Activated naive CD4-positive, alpha-beta T cell (primary cell): ENCODE measurements at places on chromosomes 7 and 10.

DNA sequence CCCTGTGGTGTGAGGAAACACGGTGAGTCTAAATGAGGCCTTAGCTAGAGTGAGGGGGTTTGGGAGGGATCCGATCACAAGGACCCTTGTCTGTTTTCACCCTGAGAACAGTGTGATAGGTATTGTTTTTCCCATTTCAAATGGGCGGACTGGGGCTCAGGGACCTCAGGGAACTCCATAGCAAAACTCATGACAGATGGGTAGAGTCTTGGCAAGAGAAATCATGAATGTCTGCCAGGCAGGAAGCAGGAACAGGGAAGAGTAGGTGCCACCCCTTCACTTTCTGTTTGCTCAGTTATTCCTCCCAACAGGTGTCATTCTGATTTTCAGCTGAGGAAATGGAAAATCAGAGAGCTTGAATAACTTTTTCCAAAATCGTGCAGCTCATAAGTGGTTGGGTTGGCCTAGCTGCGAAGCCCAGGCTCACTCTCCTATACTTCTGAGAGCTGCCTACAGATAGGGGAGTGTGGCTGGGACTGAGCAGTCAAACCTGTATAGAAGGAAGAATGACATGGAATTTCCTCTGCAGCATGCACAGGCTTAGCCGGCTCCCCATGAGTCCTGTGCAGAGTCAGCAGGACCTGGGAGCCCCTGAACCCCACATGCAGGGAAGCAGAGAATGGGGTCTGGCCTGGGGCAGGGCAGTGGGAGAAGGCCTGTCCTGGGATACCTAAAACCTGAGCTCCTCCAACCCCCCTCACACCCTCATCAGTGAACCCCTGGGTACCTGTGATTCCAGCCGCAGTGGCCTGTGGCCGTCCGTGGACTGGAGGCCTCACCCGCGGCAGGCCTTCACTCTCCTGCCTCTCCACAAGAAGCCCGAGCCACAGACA, 17.6 kb upstream of the C10orf105 start:
- no peak for DNase-seq

GRCh38 chr7:16883918-16884317, 2.1 kb upstream of the AGR3 start:
- no peak for DNase-seq

DNA sequence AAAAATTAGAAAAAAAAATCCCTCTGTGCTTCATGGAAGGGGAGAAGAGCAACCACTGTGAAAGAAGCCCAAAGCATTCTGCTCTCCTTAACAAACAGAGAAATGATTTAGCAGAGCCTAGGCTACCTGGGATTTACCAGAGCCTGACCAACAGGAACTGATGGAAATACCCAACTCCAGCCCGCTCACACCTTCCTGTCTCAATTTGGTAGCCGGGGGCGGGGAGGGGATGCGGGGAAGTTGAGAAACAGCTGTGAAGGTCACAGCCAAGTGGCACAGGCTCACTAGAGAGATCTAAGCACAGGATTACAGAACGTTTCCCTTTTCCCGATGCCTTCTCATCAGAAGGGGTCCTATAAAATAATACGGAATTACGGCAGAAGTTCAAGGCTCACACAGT, 17.6 kb downstream of the RSU1 start:
- no peak for DNase-seq

- DNase-seq, result no peak
Measured at GRCh38 chr7:151080067-151080521, 515 bp downstream of the FASTK start.

DNA sequence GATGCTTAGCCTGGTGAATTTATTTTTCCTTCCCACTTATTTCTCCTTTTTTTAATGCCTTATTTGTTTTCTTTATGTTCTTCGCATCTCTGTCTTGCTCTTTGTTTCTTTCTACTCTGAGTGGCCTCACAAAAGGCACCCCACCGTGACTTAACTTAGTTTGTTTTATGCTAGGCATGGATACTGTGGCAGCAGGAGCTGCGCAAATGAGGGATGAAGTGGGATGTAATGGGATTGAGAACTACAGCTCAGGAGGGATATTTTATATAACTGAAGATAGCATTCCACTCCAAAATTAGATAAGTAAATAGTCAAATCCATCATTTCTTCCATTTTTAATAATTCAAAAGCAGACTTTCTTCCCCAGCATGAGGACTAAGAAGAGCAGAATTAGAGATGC, 1.7 kb upstream of the CACNA2D1 start:
- no peak for DNase-seq

DNA sequence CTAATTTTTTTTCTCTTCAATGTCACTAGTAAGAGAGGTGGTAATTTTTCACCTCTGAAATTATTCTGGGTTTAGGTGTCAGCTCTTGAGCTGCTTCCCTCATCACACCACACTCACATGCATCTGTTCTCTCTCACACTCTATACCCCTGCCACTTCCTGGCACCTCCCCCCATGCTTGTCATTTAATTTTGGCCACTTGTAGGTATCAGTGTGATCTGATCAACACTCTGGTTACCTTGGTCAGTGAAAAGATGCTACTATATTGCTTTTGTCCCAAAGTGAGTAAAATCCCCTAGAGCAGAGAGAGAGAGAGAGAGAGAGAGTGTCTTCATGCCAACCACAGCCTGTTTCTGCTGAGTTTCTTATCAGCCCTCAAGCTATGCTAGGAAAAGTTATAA, 42.5 kb downstream of the STK17A start:
- no peak for DNase-seq

GRCh38 chr7:5218564-5219360, 28.7 kb downstream of the WIPI2 start:
- no peak for DNase-seq

- no peak for DNase-seq
Measured at GRCh38 chr7:1241258-1241602, 8.6 kb downstream of the UNCX start.

- no peak for DNase-seq
Measured at GRCh38 chr7:98500764-98501163, 99.9 kb upstream of the BAIAP2L1 start.

GRCh38 chr10:128645486-128645885, 519.3 kb upstream of the MKI67 start:
- no peak for DNase-seq

- DNase-seq, result no peak
Measured at GRCh38 chr10:72333112-72334015, 21.4 kb downstream of the DNAJB12 start.

DNA sequence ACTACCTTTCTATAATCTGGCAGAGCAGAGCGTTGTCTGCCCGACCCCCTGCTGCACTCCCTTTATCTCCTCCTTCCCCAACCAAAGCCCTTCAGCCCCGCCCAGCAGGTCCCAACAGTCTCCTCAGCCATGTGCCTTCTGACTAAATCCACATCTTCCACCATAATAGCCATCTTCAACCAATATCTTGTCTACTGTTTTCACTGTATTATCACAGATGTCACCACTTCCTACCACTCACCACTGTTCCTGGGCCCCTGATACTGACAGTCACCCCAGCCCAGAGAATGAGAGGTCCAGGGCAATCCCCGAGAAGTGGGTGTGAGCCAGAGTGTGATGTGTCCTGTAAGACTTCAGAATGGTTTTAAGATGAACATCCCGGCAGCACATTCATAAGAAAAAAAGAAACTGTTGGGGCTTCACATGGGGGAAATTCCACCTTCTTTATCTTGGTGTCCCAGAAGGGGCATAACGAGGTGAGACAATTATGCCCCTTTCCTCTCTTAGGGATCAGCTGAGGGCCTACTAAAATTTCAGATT, 25.3 kb downstream of the CCDC6 start:
- peak; percentile 2 for DNase-seq

GRCh38 chr10:113993489-113993991, 50.1 kb upstream of the ADRB1 start:
- DNase-seq, result no peak

- DNase-seq, result no peak
Measured at GRCh38 chr10:125848371-125848770, 25.0 kb downstream of the BCCIP start.

DNA sequence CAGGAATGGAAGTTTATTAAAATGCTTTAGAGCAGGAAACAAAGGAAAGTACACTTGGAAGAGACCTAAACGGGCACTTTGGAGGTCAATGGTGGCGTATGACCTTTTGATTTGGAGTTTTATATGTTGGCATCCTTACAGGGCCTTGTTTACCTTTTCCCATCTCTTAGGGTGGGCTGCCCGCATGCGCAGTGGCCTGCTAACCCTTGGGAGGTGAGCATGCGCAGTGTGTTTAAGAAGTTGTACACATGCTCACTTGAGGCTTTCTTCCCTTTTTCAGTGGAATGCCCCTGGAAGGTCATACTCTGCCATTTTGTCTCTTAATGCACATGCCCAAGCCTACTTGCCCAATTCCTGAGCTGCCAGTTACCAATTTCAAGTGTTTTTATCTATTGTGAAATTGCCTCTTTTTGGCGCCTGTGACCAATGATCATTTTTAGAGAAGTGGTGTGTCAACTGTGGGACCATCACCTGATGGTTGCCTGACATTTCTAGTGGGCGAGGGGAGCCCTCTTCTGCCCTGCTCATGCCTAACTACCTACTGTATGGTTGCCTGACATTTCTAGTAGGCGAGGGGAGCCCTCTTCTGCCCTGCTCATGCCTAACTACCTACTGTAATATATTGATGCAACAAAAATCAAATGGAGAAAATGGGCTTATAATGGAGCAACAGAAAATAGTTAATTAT, 138.0 kb downstream of the PPP1R9A start:
- no peak for DNase-seq

DNA sequence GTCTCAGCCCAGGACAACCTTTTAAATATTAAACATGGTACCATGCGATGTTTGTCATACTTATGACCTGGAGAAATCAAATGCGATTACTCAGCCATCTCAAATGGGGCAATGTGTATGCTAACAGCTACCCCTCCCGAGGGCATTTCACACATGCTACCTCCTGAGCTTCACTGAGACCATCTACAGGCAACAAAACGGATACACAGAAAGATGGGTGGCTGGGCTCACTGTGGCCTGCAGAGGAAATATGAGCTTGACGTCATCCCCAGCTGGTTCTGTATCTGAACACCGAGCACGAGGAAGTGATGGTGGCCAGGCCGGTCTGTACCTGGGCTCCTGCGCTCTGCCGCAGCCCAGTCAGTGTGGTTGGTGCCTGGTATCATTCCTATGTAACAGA, 374.3 kb downstream of the RPS24 start:
- DNase-seq, result no peak

GRCh38 chr7:105917659-105918058, 41.3 kb upstream of the ATXN7L1 start:
- DNase-seq, result no peak

GRCh38 chr7:127717502-127718339, 65.7 kb downstream of the SND1 start:
- no peak for DNase-seq

- no peak for DNase-seq
Measured at GRCh38 chr7:141225916-141226618, 152.2 kb downstream of the TMEM178B start.

DNA sequence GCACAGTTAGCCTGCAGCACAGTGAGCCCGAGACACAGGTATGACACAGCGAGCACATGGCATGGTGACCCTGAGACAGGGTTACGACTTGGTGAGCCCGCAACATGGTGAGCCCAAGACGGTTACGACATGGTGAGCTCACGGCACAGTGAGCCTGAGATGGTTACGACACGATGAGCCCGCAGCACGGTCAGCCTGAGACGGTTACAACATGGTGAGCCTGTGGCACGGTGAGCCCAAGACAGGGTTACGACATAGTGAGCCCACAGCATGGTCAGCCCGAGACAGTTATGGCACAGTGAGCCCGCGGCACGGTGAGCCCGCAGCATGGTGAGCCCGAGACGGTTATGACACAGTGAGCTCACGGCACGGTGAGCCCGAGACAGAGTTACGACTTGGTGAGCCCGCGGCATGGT, 156.1 kb downstream of the MAD1L1 start:
- no peak for DNase-seq

GRCh38 chr10:25059990-25060389, 43.6 kb downstream of the THNSL1 start:
- no peak for DNase-seq

GRCh38 chr10:122181041-122181732, 89.9 kb upstream of the BTBD16 start:
- no peak for DNase-seq

DNA sequence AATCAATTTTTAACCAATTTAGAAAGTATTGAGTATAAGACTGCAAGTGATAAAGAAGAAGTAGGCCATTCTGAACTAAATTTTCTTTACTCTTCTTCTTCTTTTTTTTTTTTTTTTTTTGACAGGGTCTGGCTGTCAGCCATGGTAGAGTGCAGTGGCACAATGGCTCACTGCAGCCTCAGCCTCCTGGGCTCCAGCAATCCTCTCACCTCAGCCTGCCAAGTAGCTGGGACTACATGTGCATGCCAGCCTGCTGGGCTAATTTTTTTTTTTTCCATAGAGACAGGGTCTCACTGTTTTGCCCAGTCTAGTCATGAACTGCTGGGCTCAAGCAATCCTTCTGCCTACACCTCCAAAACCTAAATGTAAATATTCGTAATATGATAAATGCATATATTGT, 63.2 kb downstream of the DGKB start:
- no peak for DNase-seq

DNA sequence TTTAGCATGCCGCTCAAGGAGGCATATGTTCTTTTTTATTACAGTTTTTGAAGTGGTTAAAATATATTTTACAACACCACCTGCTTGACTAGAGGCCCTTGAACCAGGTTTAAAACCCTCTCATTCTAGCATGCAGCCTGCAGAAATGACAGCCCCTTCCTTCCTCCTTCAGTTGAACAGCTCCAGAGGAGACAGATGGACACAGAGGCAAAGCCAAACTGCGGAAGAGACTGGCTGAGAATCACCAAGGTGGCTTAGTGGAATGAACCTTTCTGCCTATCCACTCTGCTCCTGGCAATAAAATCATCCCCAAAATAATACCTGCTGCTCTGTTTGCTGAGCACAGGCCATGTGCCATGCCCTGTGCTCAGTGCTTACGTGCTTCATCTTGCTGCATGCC, 23.9 kb upstream of the PLPP4 start:
- no peak for DNase-seq

- no peak for DNase-seq
Measured at GRCh38 chr7:147756300-147756699, 834.3 kb upstream of the C7orf33 start.

DNA sequence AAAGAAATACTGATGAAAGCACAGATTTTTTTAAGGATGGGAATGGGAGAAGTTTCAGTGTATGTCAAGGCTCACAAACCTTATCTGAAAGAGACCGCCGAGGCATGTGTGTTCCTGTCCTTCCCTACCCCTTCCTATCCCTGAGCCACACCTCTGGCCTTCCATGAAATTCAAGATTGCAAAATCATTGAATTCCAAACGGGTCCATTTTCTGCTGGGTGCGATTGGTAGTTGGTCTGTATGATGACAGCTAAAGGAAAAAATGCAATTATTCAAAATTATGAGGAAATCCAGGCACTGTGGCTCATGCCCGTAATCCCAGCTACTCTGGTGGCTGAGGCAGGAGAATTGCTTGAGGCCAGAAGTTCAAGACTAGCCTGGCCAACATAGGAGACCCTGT, 170.1 kb downstream of the ARHGAP12 start:
- no peak for DNase-seq

DNA sequence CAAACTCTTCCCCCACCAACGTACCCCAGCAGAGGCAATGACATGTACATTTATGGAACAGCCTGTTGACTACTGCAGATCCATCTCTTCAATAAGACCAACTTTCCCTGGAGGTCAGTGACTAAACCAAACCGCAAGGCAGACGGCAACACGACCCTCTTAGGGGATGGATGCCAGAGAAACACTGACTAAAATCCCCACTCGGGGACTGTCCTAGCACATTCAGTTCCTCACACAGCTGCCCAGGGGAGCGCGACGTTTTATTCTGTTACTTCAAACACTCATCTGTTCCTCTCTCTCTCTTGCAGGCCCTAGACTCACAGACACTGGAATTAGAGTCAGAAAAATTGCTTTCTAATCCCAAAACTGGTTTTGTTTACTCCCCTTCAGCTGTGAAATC, 146.5 kb upstream of the PRSS1 start:
- DNase-seq, result no peak
